ENCODE measurements at places on chromosomes 6 and 20.

- no peak for DNase-seq
These were observed at the start of gene SYNGAP1 for GRCh38 chr6:33419580-33420490. Gene SYNGAP1 (plus strand): TSS chr6:33420065. CDS start chr6:33420265, 200 bp downstream.

- DNase-seq: no peak
These were observed 91.9 kb downstream of the PLCB4 start for GRCh38 chr20:9160757-9161156.

DNA sequence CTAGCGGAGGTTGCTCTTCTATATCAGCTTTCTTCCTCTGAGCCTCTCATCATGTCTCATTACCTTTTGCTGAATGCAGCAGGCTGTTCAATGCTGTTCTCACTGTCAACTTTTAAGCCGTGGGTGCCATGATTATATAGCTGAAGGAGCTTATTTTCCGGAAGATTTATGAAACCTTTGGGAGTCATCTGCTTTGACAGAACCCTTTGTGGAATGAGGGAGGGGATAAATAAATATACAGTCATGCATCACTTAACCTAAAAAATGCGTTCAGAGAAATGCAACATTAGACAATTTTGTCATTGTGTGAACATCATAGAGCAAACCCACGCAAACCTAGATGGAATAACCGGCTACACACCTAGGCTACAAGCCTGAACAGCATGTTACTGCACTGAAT lies 102.2 kb upstream of the AKAP12 start:
- DNase-seq: no peak

DNA sequence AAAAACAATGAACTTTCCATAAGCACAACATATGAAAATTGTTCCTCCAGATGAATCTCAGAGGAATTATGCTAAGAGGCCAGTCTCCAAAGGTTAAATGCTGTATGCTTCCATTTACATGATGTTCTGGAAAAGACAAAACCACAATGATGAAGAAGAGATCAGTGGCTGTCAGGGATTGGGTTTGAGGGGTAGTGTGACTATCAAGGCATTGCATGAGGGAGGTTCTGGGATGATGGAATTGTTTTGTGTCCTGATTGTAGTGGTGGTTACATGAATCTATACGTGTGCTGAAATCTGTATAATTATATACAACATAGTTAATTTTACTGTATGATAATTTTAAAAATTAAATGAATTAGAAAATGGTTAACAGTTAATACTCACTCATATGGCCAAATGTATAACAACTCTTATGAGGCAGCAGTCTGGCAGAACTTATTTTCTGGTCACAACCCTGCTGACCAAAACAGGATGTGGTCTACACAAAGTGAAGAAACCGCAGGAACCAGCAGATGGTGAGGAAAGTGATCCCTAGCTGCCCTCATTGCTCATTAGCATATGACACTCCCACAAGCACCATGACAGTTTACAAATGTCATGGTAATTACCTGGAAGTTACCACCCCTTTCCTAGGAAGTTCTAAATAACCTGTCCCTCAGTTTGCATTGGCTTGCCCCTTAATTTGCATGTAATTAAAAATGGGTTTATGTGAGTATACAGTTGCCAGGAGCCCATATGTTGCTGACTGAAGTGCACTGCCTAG lies 31.9 kb downstream of the NSFL1C start:
- DNase-seq: no peak

GRCh38 chr20:1874450-1875182 lies 20.6 kb upstream of the SIRPA start:
- no peak for DNase-seq

DNA sequence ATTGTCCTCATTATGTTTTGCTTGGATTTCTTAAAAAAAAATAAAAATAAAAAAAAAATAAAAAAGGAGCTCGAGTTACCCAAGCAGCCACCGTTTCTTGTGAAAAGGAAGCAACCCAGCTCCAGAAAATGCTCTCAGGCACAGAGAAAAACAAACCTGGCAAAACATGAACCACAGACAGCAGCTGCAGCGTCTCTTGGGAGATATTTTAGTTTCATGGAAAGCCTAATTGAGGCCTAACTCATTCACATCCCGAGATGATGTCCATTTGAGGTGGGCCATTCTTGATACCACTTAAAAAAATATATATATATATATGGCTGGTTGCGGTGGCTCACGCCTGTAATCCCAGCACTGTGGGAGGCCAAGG lies 13.7 kb upstream of the MRAP2 start:
- no peak for DNase-seq

- no peak for DNase-seq
These were observed 90.4 kb downstream of the CEP162 start for GRCh38 chr6:84137051-84137375.

DNA sequence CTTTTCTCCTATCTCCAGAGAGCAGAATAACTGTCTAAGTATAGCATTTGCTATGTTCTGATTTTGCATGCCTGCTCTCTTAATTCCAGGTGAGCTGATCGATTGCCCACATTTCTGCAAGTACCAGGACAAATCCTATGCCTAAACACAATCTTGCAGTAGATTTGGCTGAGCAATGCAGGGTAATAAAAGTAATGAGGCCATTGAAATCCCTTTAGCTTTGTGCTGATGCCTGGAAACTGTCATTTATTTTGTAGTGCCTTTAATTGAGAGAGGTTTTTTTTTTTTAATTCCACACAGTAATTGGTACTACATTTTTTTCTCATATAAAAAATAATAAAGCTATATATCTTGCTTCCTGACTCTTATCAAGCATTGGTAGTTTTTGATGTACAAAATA lies 252.3 kb downstream of the NKAIN2 start:
- DNase-seq: no peak

- DNase-seq: no peak
These were observed 67.4 kb upstream of the BMP2 start for GRCh38 chr20:6699921-6700562.

DNA sequence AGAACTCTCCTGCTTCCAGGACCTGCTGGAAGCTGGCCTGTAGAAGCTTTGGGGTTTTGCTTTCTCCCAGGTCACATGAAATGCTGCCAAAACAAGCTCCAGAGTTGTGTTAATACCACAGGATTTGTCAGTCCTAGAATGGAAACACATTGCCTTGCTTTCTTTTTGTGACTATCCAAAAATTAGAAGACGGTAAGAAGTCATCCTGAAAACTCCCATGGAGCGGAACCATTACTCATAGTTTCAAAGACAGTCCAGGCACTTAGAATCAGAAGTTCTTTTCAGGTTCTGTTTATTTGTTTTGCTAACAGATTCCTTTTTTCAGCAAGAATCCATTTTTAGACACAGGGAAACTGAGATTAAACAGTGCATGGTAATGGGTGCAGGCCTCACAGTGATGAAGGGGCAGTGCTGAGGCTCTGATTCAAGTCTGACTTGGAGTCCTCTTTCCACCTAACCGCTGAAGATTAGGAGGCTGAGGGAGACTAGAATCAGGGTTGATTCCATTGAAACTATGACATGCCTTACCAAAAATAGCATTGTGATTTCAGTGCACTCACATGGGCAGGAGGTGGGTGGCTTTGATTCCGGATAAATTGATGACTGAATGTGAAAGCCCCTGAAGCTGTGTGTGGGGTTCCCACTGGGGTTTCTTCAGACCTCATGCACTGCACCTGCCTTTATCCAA lies 72.2 kb upstream of the NAA20 start:
- no peak for DNase-seq

GRCh38 chr6:31403283-31404060 lies at the start of gene MICA:
Gene MICA (plus strand): TSS chr6:31403595. CDS start chr6:31403633, 38 bp downstream.
- DNase-seq: peak; percentile 76

- DNase-seq: peak; percentile 6
These were observed 91.3 kb upstream of the SHLD1 start for GRCh38 chr20:5658912-5659345.

- no peak for DNase-seq
These were observed 56.8 kb upstream of the PHIP start for GRCh38 chr6:79134699-79135474.

- no peak for DNase-seq
These were observed 1.1 kb upstream of the SLC2A10 start for GRCh38 chr20:46708172-46708860.

- DNase-seq: no peak
These were observed 40.9 kb upstream of the MC3R start for GRCh38 chr20:56207656-56208055.

DNA sequence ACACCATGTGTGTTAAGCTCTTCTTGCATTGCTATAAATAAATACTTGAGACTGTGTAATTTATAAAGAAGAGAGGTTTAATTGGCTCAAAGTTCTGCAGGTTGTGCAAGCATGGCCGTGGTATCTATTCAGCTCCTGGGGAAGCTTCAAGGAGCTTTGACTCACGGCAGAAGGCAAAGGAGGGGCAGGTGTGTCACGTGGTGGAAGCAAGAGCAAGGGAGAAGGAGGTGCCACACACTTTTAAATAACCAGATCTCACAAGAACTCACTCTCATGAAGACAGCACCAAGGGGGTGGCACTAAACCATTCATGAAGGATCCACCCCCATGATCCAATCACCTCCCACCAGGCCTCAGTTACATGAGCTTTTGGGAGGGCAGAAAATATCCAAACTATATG lies 193.7 kb downstream of the ERMARD start:
- no peak for DNase-seq

GRCh38 chr6:106158816-106159215 lies 72.7 kb downstream of the PRDM1 start:
- no peak for DNase-seq

GRCh38 chr6:1720620-1721322 lies 111.1 kb downstream of the FOXC1 start:
- DNase-seq: no peak

GRCh38 chr6:14656649-14657048 lies 539.1 kb downstream of the CD83 start:
- DNase-seq: no peak

GRCh38 chr6:27314046-27314445 lies 2.0 kb upstream of the POM121L2 start:
- DNase-seq: no peak

- DNase-seq: no peak
These were observed 357.3 kb downstream of the FOXA2 start for GRCh38 chr20:22226849-22227700.

DNA sequence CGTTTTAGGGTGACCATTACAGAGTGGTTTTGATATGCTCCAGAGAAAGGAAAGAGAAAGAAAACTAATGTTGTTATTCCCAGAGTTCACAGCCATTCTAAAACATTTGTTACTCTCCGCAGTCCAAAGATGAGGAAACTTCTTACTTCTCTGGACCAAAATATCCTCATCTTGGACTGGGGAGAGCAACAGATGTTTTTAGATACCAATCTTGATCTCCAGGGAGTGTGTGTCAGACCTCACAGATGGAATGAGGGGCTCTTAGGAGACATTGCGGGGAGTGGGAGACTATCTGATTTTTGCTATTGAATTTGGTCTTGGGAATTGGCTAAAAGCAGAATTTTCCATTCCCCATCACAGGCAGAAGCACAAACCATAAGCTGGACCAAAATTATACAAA lies 110.8 kb downstream of the TNFAIP3 start:
- DNase-seq: no peak

GRCh38 chr20:62580733-62581132 lies 61.6 kb upstream of the SLCO4A1 start:
- DNase-seq: no peak

- DNase-seq: no peak
These were observed 301 bp downstream of the PPP1R3D start for GRCh38 chr20:59939879-59940128.

DNA sequence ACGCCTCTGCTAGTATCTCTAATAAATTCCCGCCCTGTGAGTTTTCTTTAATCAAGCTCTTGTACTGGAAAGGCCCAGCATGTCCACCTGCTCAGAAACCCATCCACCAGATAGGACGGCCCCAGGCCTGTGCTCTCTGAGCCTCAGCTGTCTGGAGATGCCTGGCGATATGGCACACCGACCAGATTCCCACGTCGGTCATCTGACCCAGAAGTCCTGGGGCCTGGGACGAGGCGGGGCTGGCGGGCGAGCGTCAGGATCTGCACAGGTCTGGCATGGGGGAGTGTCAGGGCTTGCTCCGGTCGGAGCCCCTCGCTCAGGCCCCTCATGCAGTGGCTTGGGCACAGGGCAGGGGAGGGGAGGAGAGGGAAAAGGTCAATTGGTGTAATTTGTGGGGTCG lies 10.2 kb downstream of the RNASET2 start:
- DNase-seq: no peak

DNA sequence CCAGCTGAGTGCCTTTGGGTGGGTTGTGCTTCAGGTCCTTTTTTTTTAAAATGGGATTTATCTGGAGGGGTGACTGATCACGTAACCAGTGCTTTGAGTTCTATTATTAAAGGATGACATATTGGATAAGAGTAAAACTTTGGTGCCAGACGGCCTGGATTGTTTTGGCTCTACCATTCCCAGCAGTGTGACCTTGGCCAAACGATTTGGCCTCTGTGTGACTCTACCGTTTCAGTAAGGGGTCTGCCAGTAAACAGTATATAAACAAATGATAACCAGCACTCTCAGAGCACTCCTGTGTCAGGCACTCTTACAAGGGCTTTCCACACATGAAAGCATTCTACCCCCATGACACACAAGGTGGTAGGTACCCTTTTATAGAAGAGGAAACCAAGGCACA lies 8.7 kb downstream of the SCRT2 start:
- DNase-seq: no peak

- DNase-seq: no peak
These were observed 40.7 kb downstream of the ZNF451 start for GRCh38 chr6:57130661-57131177.

- DNase-seq: no peak
These were observed 280.5 kb downstream of the SYNE1 start for GRCh38 chr6:152356662-152357061.

DNA sequence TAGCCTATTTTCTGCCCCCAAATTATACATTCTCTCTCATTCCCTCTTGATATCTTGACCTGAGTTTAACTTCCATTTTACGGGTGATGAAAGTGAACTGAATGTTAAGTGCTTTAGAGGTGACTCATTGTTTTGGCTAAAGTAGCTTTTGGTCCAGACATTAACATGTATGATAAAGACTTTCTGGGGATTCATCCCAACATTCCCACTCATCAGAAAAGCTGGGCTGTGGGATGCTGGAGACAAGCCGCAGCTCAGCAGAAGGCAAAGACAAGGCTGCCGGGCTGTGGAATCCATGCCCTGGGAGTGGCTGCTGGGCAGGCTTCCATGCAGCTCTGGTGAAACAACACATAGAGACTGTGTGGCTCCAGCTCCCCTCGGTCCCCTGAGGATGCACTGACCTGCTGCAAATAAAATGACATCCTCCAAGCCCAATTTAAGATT lies 89.9 kb upstream of the SYNDIG1 start:
- no peak for DNase-seq

GRCh38 chr6:161238081-161238480 lies 35.8 kb downstream of the AGPAT4 start:
- DNase-seq: no peak

GRCh38 chr6:122861594-122861993 lies 72.5 kb downstream of the SMPDL3A start:
- DNase-seq: no peak

GRCh38 chr6:33815854-33816253 lies 12.1 kb upstream of the MLN start:
- DNase-seq: no peak

DNA sequence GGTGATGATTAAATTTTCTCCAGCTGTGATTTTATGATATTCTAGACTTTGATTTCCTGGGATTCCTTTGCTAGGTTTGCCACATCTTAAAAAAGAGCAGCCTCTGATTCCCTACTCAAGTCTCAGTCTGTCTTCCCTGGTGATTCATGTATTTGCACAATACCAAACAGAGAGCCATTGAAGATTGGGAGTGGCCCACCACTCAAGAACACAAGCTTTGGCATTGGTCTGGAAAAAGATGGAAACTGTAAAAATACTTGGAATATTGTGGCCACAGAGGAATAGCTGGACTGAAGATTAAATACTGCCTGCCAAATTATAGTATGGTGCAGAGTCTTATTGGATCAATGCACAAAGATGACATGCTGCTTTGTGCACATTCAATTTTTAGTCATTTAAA lies 32.9 kb downstream of the PTCHD4 start:
- DNase-seq: no peak

- DNase-seq: no peak
These were observed 383.7 kb downstream of the CENPW start for GRCh38 chr6:126723541-126724170.

Data from C1 segment of cervical spinal cord (tissue), 14 donors.